ENCODE measurements at places on chromosomes 1 and 21.

DNA sequence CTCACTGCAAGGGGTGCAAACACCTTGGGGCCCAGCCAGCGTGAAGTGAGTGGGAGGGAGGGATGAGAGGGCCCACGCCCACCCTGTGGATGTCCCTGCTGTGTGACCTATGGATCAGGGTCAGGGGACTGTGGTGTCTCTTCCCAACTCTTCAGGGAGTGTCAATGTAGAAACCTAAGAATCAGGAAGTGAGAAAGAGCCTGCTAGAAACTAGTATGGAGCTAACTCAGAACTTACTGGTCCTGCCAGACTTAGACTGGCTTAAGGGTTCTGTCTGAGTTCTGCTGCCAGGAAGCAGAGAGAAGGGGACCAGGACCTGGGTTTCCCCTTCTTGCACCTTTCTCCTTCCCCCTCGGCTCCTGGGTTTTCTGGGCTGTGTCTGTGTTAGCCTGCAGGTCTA is 1.8 kb upstream of the IL10 start:
- no peak for DNase-seq

- no peak for DNase-seq
Measured at GRCh38 chr1:192877283-192877886, 68.5 kb downstream of the RGS2 start.

DNA sequence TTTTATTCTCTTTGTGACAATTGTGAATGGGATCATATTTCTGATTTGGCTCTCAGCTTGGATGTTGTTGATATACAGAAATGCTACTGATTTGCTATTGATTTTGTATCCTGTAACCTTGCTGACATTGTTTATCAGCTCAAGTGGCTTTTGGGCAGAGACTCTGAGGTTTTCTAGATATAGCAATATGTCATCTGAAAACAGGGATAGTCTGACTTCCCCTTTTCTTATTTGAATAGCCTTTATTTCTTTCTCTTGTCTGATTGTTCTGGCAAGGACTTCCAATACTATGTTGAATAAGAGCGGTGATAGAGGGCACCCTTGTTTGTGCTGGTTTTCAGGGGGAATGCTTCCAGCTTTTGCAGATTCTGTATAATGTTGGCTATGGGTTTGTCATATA is 150.8 kb downstream of the FASLG start:
- no peak for DNase-seq

GRCh38 chr1:97911266-97912215 is 9.3 kb downstream of the DPYD start:
- no peak for DNase-seq

GRCh38 chr1:238177960-238178645 is 287.4 kb upstream of the ZP4 start:
- no peak for DNase-seq

DNA sequence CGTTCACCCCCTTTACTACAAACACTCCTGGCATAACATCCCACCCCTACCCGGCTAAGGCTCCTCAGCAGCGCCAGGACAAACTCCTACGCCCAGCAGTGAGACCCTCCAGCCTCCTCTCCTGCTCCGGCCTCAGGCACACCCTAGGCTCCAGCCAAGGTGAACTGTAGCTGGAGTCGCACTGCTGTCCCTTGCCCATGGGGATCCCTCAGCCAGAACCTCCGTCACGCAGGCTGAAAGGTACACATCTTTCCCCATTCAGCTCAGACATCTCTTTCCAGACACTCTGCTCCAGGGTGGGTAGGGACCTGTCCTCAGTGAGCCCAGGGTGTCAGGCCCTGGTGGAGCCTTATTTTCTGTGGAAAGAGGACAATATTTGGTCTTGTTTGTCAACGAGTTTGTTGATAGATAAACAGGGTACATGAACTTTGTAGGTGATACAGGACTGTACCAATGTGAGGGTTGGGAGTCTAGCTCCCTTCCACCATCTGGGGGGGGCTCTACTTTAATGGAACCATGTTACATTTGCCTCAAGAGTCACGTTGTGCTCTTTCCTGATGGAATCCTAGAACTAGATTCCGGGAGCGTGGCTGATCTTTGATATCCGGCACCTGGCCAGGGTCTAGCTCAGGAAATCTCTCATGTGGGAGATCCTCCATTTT is 56.5 kb upstream of the SSBP3 start:
- DNase-seq: no peak

DNA sequence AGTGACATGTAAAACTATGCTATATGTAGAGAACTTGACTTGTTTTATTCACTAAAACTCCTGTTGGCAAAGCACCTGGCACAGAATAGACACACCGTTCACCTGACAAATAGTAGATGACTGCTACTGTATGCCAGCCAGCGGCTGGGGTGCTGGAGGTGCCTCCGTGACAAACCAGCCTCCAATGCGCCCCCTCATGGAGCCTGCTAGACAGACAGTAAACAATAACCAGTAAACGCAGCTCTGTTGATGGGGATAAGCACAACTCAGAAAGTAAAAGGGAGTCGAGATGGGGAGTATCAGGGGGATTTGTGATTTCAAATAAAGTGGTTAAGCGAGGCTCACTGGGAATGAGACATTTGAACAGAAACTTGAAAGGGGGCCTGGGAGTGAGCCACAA is 107.2 kb downstream of the PRDM2 start:
- no peak for DNase-seq

DNA sequence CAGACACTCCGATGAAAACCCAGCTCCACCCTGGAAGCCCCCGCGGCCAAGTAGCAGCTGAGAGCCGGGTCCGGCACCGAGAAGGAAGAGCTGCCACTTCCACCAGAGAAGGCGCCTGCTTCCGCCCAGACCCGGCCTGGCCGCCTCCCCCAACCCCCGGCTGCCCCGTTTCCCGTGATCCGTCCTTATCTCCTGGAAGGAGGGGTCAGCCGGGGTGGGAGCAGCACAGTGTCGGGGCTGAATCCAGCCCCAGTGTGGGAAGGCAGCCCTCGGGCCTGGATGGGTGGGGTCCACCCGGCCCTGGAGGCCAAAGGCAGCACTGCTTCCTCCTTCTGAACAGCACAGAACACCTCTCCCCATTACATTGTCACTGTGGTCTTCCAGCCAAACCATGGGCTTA is 69.4 kb downstream of the MEGF6 start:
- no peak for DNase-seq

DNA sequence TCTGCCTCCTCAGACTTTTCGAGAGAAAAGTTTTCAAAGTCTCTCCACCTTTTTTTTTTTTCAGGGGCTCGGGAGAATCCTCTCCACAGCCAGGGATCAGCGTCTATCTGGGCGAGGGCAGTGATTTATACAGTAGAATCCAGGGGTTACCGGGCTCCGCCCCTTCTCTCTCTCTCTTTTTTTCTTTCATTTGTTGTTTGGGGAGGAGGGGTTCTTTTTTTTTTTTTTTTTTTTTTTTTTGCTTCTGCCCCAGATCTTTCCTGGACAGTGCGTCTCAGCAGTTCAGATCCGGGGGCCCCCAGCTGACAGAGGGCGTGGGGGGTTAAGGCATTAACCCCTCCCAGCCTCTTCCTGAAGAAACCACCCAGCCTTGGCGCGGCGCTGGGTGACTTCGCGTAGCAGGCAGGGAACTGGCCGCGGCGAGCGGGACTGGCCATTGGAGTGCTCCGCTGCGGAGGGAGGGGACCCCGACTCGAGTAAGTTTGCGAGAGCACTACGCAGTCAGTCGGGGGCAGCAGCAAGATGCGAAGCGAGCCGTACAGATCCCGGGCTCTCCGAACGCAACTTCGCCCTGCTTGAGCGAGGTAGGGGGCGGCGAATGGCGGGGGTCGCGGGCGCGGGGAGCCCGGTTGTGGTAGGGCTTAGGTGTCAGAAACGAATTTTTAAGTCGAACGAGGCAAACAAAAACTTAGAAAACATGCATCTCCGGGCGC is at the start of gene S1PR1:
Gene S1PR1 (plus strand): TSS at position 504 of the 713 bp plus-strand sequence. CDS start 1,966 bp downstream, outside the sequence.
- DNase-seq: peak; percentile 74

GRCh38 chr1:184283999-184284398 is 102.8 kb upstream of the C1orf21 start:
- no peak for DNase-seq

- DNase-seq: no peak
Measured at GRCh38 chr1:159122005-159122621, 45.5 kb upstream of the AIM2 start.

DNA sequence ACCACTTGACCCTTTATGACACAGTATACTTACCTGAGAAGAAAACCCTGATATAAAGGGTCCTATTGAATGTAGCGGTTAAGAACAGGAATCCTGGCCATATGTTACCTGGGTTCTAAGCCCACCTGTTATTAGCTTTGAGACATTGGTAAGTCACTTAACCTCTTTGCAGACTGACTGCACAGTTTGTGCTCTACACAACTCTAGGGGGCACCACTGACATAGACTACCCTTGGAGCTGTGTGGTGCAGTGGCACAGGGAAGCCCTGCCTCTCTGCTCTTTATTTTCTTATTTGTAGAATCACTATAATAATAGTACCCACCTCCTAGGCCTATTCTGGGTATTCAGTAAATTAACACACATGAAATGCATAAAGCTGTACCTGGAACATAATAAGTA is 165.6 kb downstream of the C1orf94 start:
- no peak for DNase-seq

Data from stimulated activated CD8-positive, alpha-beta memory T cell treated with anti-CD3 and anti-CD28 coated beads, Interleukin-7, amount 100 ng/mL, for 48 hours (primary cell).